ENCODE measurements at places on chromosomes 2 and 18.

DNA sequence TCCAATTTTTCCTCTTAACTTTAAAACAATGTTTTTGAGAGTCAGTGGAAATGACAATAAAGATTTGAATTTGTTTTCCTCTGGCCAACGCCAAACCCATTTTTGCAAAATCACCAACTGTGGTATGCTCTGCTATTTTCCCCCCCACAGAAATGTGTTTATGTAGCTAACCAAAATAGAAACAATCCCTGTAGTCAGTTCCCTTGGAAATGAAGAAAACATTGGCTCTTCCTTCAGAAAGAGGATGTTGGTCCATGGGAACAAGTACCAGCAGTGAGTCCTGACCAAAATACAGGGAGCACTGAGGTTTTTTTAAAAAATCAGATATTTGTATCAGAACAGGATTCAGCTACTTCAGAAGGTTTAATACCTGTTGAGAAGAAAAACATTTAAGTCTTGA is 65.3 kb downstream of the SLC40A1 start:
- no peak overlapping the region for H3K4me3 ChIP-seq
- H3K4me1 ChIP-seq = peaks cover 2% of the 10 kb centered on the region
- H3K27ac ChIP-seq = no peak overlapping the region
- no peaks in the 10 kb centered on the region for H3K27me3 ChIP-seq
- DNase-seq = no peak

DNA sequence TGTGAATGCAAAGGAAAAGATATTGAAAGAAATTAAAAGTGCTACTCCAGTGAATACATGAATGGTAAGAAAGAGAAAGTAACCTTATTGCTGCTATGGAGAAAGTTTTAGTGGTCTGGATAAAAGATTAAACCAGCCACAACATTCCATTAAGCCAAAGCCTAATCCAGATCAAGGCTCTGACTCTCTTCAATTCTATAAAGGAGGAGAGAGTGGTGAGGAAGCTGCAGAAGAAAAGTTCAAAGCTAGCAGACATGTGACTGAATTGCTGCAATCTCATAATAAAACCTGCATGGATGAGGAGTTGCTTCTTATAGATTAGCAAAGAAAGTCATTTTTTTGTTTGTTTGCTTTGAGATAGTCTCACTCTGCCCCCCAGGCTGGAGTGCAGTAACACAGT is 130.2 kb downstream of the DNAH6 start:
- no peaks in the 10 kb centered on the region for H3K36me3 ChIP-seq
- no peak overlapping the region for H3K4me3 ChIP-seq
- H3K4me1 ChIP-seq = no peaks in the 10 kb centered on the region
- no peak overlapping the region for H3K27ac ChIP-seq
- no peaks in the 10 kb centered on the region for H3K27me3 ChIP-seq

DNA sequence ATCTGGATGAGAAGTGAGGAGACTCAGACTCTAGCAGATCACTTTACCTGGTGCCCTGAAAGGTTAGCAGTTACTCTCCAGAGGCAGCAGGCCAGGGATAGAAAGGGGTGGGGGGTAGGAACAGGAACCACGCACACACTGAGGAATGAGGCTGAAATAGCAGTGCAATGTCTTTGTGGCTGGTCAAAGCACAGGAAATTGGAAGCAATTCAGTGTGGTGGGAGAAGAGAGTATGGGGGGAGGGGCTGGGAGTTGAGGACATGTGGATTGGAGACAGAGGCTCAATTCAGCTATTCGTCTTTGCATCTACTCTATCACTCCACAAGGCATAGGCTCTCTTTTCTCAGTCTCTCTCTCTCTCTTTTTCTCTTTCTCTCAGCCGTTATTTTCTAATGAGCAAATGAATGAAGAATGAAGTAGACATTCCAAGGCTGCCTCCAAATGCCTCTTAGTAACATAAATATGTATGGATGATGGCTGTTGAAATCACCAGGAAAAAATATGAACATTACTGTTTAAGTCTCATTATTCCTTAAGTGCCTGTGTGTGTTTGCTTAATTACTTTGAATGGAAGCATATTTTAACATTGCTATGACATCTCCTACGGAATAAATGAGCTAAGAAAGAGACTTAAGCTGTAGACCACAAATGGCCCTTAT is 979.4 kb downstream of the TSN start:
- peaks cover 5% of the 10 kb centered on the region for H3K4me1 ChIP-seq
- H3K27me3 ChIP-seq = no peaks in the 10 kb centered on the region
- no peak for DNase-seq
- no peaks in the 10 kb centered on the region for H3K36me3 ChIP-seq
- no peak overlapping the region for H3K4me3 ChIP-seq

GRCh38 chr2:127045792-127046501 is 61.0 kb downstream of the BIN1 start:
- no peaks in the 10 kb centered on the region for H3K36me3 ChIP-seq
- DNase-seq = no peak
- no peaks in the 10 kb centered on the region for H3K27me3 ChIP-seq
- H3K4me1 ChIP-seq = peaks cover 7% of the 10 kb centered on the region

GRCh38 chr18:63681449-63682340 is 20.0 kb upstream of the SERPINB3 start:
- no peaks in the 10 kb centered on the region for H3K36me3 ChIP-seq
- DNase-seq = no peak
- peaks cover 9% of the 10 kb centered on the region for H3K4me1 ChIP-seq
- H3K27ac ChIP-seq = no peak overlapping the region
- no peak overlapping the region for H3K4me3 ChIP-seq

DNA sequence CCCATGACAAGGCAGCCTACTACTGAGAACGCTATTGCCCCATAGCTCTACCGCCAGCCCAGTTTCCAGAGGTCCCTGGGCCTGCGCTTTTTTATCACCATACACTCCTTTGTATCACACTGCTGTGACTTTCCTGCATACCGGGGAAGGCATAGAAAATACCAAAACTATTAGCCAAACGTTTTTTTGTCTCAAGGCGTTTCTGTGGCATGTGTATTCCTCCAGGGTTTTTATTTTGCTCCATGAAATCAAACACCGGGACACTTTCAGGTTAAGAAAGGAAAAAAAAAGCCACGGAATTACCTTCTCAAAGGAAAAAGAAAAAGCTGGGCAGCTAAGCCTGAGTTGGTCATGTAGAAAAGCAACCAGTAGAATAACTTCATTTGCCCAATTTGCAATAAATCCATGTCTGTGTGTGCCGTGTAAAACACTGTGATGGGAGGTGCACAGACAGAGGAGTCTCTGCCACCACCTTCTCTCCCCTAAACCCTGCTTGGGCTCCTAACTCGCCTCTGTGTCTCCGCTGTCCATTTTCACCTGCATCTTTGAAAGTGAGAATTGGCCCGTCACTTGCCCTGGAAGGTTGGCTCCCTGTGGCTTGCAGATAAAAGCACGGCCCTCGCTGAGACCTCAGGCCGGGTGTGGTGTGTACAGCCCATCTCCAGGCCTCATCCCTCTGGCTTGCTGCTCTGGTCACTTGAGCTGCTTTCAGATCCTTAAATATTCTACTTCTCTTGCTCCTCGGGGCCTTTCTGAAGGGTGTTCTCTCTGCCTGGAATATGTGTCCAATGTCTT is 1.7 kb downstream of the AMER3 start:
- no peaks in the 10 kb centered on the region for H3K36me3 ChIP-seq
- peaks cover 20% of the 10 kb centered on the region for H3K27me3 ChIP-seq
- H3K27ac ChIP-seq = no peak overlapping the region

DNA sequence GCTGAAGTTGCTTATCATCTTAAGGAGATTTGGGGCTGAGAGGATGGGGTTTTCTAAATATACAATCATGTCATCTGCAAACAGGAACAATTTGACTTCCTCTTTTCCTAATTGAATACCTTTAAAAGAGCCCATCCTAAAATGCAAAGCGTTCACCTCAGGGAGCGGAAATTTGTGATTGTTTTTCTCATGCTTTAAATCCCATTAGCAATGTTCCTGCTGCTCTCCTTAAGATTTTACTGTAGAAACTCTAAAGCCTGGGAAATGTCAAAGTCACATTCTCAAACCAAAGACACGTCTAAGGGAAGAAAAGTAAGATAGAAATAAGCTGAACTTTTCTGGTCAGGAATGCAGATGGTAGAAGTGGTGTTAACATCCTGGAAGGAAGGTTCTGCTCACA is 285.8 kb upstream of the MAP2 start:
- H3K36me3 ChIP-seq = no peaks in the 10 kb centered on the region
- H3K27me3 ChIP-seq = no peaks in the 10 kb centered on the region
- H3K27ac ChIP-seq = no peak overlapping the region
- no peak for DNase-seq
- H3K4me1 ChIP-seq = no peaks in the 10 kb centered on the region

DNA sequence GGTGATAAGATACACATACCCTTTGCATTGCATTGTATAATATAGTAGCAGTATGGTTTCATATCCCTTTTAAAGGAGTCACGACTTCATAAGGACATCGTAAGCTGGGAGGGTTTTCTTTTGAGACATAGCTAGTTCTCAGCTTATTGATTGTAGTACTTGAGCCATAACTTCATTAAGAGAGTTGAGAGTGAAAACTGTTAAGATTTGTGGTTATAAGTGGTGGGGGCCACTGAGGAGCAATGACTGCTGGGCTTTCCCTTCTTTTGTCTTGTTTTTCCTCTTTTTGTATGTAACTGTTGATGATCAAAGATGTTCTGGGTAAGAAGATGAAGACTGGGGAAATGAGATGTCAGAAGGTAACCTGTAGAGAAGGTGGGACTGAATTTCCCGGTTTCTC is 11.0 kb downstream of the EIF5B start:
- no peak overlapping the region for H3K27ac ChIP-seq
- no peaks in the 10 kb centered on the region for H3K36me3 ChIP-seq
- H3K4me1 ChIP-seq = peaks cover 2% of the 10 kb centered on the region
- no peaks in the 10 kb centered on the region for H3K27me3 ChIP-seq
- no peak for DNase-seq
- H3K4me3 ChIP-seq = no peak overlapping the region

GRCh38 chr18:11052800-11053199 is 96.6 kb downstream of the PIEZO2 start:
- H3K4me1 ChIP-seq = peaks cover 14% of the 10 kb centered on the region
- H3K36me3 ChIP-seq = no peaks in the 10 kb centered on the region
- H3K4me3 ChIP-seq = no peak overlapping the region
- no peaks in the 10 kb centered on the region for H3K27me3 ChIP-seq

DNA sequence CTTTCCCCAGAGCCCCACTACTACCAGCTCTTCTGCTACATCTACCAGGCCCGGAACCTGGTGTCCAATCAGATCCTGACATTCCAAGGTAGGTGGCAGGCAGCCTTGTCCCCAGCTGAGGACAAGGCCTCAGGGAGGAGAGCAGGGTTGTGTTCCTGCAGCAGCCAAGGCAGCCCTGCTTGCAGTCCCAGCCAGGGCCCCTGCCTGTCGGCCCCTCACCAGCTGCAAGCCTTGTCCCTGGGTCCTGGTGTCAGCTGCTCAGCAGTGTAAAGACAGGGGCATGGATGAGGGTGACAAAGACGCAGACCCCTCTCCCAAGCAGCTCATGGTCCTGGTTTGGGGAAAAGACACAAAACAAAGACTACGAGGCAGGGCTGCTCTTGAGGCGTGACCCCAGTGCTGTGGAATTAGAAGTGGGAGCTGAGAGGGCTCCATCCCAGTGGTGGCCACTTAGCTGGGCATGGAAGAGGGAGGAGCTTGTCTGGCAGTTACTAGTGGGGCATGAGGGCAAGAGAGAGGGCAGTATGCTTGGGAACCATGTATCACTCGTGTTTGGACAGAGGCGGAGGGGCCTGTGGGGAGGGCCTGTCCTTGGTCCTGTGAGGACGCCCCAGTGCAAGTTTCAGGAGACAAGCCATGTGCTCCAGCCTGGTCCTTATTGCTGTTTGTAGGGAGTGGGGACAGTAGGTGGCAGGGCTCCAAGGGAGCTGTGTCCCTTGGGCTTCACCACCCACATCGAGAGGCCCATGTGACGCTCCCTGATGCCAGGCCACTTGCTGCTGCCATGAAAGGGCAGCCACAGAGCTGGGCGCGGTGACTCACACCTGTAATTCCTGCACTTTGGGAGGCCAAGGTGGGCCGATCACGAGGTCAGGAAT is 47.5 kb downstream of the LMAN2L start:
- no peak for DNase-seq
- no peaks in the 10 kb centered on the region for H3K27me3 ChIP-seq

DNA sequence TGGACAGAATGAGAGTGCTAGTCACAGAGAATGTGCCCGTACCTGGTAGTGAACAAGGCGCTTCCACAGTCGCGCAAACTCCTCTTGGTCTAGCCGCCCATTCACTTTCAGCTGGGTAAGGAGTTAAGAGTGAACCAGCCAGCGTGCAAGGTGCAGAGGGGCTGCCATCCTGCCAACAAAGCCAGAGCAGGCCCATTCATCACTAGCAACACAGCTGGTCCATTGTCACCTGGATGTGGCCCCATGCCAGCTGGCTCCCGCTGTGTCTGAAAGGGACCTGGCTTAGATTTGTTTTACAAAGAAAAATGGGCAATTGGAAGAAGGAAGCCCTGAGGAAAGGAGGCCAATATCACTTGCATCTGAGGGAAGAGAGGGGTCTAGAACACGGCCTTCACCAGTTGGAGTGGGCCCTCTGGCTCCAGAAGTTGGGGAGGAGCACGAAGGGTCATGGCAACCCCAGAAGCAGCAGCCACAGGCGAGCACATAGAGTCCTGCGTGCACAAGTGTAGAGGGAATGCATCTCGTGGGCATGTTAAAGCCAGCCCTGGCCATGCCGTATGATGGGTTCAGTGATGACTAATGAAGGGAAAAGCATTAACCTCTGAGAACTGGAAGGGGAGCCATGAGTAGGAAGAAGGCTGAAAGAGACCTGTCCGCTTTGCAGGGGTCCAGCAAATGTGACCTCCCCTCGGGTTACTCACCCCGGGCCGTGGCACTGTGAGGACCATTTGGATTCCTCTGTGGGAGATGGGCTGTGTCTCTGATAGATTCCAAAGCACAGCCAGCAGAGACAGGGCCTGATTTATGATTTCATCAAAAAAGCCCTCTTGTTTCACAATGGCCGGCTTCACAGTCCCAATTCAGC is 70.6 kb downstream of the CAPN13 start:
- no peaks in the 10 kb centered on the region for H3K27me3 ChIP-seq
- H3K36me3 ChIP-seq = no peaks in the 10 kb centered on the region
- no peak overlapping the region for H3K4me3 ChIP-seq
- H3K27ac ChIP-seq = no peak overlapping the region
